ENCODE measurements at places on chromosomes 16 and 17. TPM values are rescaled to one million over a fixed set of nuclear protein-coding genes. Genes with fewer than 3 reads are reported as not detected.

DNA sequence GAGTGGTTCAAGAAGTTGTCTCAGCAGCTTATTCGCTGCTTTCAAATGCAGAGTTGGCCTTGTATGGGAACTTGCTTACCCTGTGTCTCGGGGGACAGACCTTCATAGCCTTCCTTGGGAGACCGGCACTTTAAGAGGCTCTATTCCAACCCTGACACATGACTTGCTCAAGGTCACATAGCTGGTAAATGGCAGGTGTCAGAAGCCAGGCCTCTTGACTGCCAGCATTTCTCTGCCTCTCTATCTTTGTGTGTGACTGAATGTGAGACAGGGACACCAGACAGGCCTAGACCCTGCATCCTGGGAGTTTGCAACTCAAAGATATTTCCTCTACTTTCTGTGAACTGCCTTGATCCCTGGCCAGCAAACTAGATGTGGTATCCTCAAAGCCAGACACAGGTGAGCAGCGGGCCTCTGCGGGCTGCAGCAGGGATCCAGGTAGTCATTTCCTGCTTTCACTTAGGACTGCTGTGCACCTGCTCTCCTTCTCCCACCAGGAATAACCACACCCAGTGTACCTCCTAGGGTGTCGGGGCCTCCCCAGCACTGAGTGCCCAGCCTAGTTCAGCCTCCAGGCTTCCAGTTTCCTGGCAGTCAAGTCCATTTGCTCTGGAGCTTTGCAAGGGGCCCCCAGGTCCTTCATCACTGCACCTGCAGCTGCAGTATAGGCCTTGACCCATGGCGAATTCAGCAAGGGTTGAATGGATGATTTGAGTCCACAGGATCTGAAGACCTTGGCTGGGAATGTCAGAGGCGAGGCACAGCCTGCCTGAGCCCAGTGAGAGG lies 116.6 kb upstream of the TNRC6C start:
- DNase-seq = no peak

DNA sequence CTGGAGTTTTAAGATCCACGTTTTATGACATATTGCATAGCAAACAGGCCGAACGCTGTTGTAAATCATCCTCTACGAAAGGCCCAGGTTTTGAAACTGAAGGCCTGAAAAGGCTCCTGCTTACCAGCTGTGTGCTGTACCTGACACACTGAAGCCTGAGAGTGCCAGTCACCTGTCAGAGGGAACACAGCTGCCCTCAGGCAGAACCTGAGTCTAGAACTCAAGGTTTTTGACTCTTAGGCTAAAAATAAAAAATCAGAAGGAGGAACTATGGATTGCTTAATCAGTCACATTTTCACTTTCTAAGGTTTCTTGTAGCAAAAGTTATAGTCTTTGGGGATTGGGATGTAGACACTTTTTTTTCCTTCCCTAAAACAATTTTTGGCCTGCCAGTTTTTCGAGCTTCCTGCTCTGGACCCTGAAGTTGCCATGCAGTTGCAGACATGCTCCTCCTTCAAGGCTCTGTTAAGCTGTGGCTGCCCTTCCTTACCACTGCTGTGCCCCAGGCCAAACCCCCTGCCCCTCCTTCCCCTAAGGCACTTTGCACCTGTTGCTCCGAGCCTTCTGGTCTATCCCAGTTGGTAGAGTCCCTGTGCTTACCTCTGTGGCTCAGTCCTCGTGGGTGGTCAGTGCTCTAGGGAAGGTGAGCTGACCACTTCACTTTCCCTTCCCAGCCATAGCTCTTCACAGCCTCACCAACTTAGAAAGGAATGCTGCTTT lies 56.6 kb downstream of the TENT4B start:
- no peak for DNase-seq

The PERCC1 gene
- not detected for total RNA-seq

DNA sequence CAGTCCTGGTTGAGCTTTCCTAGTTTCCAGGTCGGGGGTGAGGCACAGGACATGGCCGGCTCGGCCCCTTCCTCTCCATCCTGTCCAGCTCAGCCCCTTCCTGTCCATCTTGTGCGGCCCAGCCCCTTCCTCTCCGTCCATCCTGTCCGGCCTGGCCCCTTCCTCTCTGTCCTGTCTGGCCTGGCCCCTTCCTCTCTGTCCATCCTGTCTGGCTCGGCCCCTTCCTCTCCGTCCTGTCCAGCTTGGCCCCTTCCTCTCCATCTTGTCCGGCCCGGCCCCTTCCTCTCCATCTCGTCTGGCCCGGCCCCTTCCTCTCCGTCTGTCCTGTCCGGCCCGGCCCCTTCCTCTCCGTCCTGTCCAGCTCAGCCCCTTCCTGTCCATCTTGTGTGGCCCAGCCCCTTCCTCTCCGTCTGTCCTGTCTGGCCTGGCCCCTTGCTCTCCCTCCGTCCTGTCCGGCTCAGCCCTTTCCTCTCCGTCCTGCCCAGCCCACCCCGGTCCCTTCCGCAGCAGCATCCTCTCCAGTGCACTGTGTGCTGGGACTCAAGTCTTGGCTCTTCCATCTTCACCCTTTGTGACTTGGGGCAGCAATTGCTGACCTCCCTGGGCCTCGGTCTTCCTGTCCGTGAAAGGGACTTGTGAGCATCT lies 5.5 kb upstream of the ZNF750 start:
- DNase-seq = no peak

GRCh38 chr16:60142619-60143347 lies 1408.7 kb upstream of the GOT2 start:
- no peak for DNase-seq

Measured in skin of body (tissue), 3 donors.